Tibial artery (tissue), 4 donors: ENCODE measurements at places on chromosomes 13 and 19.

DNA sequence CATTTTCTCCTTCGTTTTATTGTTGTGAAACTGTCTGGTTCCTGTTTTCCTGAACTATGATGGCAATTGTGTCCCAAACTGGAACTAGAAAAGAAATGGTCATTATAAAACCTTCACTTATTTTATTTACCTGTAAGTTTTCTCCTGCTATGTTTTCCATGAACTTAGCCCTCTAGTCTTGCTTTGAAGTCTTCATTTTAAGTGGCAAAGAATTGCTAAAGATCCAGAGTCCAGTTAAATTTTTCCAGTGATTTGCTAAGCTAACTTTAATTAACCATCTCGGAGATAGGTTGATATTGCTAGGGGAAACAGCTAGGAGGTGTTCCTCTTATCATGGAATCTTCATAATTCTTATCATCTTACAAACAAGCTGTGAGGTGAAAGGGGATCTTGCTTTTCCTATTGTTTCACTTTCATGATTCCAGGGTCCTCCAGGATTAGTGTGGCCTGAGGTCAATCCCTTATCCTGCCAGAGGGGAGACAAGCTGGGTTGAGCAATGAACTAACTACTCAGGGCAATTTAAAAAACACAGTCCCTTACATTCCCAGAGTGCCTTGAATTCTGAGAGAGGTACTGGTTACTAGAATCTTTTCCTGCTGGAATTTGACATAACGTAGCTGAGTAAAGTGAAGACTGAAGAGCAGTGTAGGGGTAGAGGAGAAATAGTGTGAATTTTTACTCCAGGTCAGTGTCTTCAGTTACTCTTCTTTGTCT, 112.5 kb downstream of the ESD start:
- DNase-seq: no peak

GRCh38 chr19:34276614-34277013, 22.3 kb downstream of the GARRE1 start:
- DNase-seq: no peak

- no peak for DNase-seq
Measured at GRCh38 chr13:108850691-108851090, 221.3 kb downstream of the MYO16 start.

DNA sequence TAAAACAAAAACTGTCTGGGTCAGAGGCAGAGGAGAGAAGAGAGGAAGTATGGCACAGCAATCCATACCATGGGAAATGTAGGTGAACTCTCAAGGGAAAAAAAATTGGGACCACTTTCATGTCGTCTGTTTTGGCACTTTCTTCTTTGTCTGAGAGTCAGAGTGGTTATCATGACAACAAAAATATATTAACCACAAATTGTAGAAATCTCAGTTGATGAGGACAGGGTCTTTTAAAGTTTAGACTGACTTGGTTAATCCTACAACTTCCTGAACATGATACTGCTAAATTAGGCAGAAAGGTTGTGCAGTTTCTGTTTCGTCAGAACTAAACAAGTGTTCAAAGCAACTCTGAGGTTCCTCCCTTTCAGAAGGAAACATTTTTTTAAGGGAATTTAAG, 15.2 kb downstream of the KLF5 start:
- DNase-seq: no peak

DNA sequence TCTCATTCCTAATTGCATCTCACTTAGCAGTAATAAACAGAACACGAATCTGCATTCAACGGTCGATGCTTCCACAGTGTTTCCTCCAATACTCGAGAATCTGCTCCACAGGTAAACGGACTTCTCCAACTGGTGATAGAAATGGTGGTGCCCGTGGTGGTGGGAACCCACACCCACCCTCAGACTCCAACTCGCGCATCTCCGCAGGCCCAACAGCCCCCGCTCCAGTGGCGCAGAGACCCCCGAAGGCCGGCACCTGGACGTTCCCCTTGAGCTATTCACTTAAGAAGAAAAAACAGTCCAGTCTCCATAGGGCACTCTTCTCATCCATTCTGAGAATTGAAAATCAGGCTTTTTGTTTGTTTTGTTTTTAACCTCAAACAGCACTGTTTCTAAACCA, 13.8 kb upstream of the RASA3 start:
- peak; percentile 46 for DNase-seq

GRCh38 chr19:14559916-14560775, 11.7 kb downstream of the NDUFB7 start:
- no peak for DNase-seq

GRCh38 chr19:2012941-2013682, 2.4 kb downstream of the BTBD2 start:
- DNase-seq: no peak

GRCh38 chr13:109427148-109427547, 359.2 kb downstream of the IRS2 start:
- DNase-seq: no peak

GRCh38 chr13:111893071-111893606, 173.8 kb upstream of the SOX1 start:
- DNase-seq: no peak

GRCh38 chr19:934865-935479, 9.1 kb downstream of the ARID3A start:
- peak; percentile 82 for DNase-seq

DNA sequence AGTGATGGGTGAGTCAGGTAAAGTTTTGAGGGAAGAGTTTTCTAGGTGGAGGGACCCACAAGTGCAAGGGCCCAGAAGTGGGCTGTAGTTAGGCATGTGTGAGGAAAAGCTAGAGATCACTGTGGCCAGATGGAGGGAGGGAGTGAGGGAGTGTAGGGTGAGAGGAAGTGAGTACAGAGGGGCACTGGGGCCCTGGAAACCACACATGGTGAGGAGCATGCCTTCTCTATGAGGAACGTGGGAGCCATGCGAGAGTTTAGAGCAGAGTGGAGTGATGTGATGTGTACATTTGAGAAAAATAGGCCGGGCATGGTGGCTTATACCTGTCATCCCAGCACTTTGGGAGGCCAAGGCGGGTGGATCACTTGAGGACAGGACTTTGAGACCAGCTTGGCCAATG, 14.7 kb upstream of the SHKBP1 start:
- no peak for DNase-seq

DNA sequence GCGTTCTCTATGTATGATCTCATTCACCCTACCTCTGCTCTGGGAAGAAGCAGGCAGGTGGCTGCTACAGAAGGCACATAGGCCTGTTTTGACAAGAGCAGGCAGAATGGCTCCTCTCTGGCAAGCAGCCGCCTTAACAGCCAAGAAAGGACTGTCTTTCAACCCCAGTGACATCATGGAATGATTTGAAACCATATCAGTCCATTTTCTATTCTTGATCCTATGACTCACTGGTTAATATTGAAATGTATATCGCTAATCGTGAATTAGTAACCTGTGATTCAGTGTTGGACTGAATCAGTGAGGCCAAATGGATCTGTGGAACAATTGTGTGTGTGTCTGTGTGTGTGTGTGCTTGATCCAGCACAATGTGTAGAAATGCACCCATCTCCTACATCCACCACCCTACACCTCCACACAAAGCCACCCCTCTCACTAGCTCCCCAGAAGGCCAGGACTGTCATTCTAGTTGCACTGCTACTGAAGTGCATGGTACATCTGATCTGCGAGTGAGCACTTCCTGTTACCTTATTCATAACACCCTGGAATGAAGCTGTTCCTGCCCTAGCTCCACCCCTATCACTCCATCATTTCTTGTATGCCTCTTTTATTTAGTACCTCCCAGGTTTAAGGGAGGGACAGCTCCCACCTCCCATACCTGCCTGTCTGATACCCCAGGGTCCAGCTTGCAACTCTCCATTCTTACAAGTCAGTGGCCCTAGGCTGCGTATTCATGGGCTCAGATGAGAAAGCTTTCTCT, 460.0 kb downstream of the FOXO1 start:
- DNase-seq: no peak

- no peak for DNase-seq
Measured at GRCh38 chr13:32415019-32415418, 12.9 kb downstream of the N4BP2L1 start.

GRCh38 chr19:40590464-40591265, 10.5 kb upstream of the LTBP4 start:
- no peak for DNase-seq

DNA sequence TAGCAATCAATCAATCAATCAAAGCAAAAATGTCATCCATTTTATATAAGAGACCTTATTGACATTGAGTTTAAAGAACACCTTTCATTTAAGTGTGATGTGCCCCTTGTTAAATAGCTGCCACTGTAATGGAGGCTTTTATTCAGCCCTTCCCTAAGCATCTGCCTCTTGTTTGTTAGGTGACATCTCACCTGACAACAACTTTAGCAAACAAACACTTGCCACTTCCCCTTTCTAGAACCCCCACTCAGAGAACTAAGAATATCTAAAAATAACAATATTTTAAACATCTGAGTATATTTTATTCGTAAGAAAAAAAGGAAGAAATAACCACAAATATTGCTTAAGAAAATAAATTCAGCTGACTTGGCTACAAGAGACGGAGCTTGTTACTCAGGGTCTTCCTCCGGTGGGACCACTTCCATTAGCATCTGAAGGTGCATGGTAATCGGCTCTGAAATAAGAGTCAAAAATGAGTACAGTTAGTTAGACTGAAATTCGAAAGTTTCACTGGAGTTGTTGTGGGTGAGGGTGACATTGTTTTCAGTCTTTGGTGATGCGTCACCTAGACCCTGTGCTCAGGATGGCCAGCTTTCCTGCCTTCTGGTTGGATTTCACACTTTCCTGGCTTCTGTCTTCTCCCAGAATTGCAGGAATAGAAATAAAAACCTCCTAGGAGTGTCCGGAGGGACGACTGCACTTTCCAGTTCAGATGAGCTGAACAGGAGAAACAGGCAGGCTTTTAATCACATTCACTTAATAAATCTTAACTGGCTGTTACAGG, 39.1 kb downstream of the SLC7A9 start:
- no peak for DNase-seq

DNA sequence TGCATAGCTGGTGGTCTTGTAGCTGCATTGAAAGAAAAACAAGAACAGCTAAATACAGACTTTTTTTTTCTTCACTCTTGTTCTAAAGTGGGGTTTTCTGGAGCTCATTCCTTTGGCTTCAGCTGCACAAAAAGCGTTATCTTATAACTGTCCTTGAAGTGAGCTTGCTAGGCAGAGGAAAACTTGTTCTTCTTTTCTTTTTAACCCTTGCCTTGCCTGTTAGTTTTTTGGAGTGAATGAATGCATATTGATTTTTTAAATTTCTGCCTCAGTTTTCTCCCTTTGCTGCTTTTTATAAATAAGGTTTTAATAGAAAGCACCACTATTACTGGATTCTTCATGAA, 1.5 kb downstream of the ZNF765 start:
- DNase-seq: no peak

DNA sequence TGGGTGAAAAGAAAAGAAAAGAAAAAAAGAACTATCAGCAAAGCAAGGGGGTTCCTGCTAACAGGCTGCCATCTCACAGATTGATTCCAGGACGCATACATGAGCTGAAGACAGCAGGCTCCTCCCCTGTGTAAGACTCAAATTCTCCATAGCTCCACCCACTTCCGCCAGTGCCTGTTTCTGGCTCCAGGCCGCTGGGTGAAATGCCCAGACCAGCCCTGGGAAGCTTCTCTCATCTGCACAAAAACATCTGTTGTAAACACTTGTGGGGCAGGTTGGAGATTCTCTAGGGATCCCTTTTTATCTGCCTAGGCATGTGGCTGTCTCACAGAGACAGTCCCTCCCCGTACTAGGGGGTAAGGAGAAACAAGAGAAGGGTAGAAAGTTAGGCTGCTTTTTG, 1054.4 kb upstream of the SPRY2 start:
- DNase-seq: no peak

DNA sequence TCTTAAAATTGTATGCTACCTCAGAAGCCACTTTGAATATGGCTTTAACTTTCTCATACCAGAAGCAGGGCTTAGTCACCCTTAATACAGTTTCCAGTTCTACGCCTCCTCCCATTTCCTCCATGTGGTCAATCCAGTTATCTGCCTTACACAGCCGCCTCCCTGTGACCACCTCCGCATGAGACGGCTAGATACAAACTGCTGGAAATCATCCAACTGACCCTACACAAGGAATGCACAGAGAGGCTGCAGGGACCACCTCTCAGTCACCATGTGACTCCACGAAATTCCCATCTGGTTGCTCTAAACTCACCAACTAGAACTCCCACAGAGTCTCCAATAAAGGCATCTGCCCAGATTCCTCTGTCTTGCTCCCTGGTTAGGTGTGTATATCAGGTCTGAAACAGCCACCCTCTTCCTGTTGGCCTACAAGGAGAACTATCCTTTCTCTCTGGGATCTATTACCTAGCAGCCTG, 6.8 kb downstream of the ZNF564 start:
- no peak for DNase-seq

- no peak for DNase-seq
Measured at GRCh38 chr13:37984357-37984756, 114.8 kb upstream of the TRPC4 start.

GRCh38 chr13:43758834-43759233, 27.9 kb downstream of the ENOX1 start:
- DNase-seq: no peak

DNA sequence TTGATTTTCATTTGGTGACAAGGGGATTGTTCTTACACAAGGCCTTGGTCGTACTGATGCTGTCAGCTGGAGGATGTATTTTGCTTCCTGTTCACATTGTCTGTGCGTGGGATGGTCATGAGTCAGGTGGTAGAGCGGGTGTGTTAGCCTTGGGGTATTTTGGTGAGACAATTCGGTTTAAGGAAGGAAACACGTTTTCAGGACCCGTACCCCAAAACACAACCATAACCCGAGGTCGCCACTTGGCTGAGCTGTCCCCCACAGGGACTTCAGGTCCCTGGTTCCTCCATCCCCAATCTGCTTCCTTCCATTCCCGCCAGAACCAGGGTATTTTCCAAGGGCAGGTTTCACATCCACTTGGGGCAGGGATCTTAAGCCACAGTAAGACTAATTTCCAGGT, 15.0 kb downstream of the MYO9B start:
- DNase-seq: no peak

DNA sequence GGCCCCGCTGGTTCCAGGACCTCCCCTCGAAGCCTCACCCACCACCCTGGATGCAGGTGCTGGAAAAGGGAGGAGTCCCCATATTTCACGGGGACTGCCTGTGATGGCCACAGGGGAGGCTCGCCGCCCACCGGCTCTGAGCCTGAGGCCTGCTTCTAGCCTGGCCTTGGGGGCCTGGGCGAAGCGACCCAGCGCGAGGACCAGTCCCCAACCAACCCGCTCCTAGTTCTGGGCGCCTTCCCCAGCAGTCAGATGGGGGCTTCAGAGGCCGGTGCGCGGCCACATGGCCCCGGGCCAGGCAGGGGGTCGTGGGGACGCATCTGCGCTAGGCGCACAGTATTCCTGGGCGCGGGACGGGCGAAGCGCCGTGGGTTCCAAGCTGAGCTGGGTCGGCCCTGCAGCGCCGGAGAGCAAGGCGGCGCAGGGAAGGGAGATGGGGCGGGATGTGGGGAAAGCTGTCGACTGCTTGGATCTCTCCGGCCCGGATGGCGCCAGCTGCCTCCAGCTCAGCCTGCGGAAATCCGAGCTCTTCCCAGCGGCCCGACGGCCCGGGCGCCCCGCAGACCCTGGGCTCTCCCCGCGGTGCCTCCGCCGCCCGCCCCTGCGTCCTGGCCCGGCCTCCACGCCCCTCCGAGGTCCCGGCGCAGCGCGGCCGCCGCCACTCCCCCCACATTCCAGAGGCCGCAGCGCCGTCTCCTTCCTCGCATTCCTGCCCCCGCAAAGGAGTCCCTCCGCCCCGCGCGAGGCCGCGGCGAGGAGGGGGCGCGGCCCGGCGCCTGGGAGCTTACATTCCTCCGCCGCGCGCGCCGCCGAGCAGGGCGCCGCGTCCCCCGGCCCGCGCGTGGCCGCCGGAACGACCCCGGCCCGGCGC, at the start of gene WTIP:
TSS of gene WTIP (plus strand) at position 788 of the 871 bp plus-strand sequence. CDS start 217 bp downstream, outside the sequence.
- peak; percentile 67 for DNase-seq

GRCh38 chr13:60174113-60174512, 10.4 kb upstream of the DIAPH3 start:
- DNase-seq: no peak

GRCh38 chr19:17536955-17537354, 18.5 kb upstream of the COLGALT1 start:
- no peak for DNase-seq
